Putamen (tissue), 1 donor: ENCODE measurements at places on chromosomes 1 and 21.
A peak's percentile ranks its signal among the peaks of the same experiment; 100 is the strongest.

GRCh38 chr1:64282351-64282750, 78.9 kb downstream of the UBE2U start:
- DNase-seq, result no peak

- no peak for DNase-seq
Measured at GRCh38 chr1:150094734-150095265, 27.2 kb downstream of the VPS45 start.

DNA sequence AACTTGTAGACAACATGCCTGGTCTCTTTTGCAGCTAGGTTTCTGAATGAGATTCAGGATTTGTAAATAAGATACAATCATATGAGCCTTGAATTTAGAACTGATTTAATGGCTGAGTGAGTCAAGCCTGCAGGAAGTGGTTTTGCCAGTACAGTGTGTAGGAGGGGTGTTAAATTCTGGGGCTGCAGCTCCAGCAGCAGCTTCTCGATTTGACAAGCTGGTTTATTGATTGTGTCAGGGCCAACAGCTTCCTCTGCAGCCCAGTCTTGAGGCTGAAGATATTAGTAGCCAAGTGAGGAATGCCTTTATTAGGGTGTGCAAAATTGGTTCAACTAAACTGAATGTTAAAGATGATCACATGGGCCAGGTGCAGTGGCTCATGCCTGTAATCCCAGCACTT, 11.5 kb upstream of the PLA2G5 start:
- DNase-seq, result no peak

DNA sequence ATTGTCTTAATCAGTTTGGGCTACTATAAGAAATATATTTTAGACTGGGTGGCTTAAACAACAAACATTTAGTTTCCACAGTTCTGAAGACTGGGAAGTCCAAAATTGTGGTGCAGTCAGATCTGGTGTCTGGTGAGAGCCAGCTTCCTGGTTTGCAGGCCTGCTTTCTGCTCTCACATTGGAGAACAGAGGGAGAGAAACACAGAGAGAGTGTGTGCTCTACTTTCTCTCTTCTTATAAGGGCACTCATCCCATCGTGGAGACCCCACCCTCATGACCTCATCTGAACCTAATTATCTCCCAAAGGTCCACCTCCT, 4.1 kb downstream of the LEPR start:
- no peak for DNase-seq

DNA sequence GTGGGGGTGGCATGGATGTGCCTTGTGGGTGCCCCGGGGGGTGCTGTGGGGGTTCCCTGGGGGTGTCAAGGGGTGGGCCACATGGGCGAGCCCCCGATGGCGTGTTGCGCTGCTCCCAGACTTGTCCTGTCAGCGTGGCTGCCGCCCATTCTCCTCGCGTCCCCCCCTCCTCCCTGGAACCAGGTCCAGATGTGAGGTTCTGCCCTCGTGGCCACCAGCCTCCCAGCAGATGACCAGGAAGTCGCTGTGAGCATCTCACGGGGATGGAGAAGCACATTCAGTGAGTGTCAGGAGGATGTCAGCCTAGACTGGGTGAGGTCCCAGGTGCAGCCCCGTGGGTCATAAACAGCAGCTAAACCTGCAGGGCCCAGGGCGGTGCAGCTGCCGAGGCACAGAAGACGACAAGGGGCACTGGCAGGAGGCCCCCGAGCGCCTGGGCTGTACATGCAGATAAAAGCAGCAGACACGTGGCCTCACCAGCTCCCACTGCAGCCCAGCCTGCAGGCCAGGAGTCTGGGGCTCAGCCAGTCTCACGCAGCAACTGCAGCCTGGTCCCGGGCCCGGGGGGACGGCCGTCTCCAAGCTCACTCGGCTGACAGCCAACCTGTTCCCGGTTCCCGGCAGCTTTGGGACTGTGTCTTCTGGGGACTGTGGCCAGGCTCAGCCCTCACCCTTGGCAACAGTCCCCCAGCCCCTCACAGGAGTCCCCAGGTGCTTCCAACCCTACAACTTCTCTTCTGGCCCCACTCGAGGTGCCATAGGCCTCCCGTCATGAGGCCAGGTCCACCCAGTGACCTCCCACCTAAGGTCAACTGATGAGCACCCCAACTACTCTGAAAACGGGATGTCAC, 17.5 kb upstream of the COL6A2 start:
- DNase-seq, result no peak

DNA sequence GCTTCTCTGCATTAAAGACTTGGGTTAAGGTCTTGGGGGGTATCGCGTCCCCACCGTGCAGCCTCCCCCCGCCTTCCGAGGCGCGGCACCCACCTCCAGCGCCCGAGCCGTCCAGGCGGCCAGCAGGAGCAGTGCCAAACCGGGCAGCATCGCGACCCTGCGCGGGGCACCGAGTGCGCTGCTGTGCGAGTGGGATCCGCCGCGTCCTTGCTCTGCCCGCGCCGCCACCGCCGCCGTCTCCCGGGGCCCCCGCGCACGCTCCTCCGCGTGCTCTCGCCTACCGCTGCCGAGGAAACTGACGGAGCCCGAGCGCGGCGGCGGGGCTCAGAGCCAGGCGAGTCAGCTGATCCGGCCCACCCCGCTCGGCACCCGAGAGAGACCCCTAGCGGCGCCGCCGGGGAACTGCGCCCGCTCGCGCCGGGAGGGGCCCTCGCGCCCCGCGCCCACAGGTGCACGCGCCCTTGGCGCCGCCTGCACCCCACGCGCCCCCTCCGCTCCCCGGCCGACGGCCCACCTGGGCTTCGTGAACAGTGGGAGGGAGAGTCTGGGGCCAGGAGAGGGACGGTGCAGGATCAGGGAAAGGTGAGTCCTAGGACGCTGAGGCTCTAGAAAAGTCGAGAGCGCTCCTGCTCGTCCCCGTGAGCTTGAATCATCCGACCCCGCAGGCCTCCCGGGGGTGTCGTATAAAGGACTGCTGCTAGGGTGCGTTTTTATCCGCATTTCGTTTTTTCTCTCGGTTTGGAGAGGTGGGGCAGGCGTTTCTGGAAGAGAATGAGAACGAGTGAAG, at the start of gene APP:
TSS of gene APP (minus strand) at position 300 of the 787 bp plus-strand sequence. CDS start at position 150, 150 bp downstream.
- DNase-seq, result peak; percentile 87

- no peak for DNase-seq
Measured at GRCh38 chr1:43235040-43235439, 34.7 kb upstream of the TMEM125 start.
